ENCODE measurements at places on chromosomes 1 and 21.

- DNase-seq = no peak
These were observed 19.7 kb downstream of the PTTG1IP start for GRCh38 chr21:44853601-44854390.

- no peak for DNase-seq
These were observed 9.2 kb upstream of the EPHA8 start for GRCh38 chr1:22553991-22554522.

GRCh38 chr1:150909585-150910180 is 16.5 kb upstream of the SETDB1 start:
- no peak for DNase-seq

GRCh38 chr1:55448261-55448660 is 233.1 kb upstream of the USP24 start:
- DNase-seq = no peak

GRCh38 chr1:95252422-95252821 is 18.4 kb downstream of the RWDD3 start:
- no peak for DNase-seq

DNA sequence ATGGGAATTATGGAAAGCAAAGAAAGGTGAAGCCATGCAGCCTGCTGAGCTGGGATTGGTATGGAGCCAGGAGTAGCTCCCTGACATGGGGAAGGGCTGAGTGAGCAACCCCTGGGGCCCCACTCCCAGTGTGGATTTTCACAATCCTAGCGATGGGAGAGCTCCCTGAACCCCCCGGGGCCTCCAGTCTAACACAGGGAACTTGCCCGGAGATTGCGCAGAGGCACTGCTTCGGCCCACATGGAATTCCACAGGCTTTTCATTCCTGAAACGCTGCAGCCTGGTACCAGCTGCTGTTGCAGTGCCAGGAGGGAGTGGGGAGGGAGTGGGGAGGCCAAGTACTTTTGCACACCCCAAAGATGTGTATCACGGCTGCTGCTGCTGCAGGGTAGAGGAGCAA is 110.4 kb upstream of the C21orf91 start:
- DNase-seq = no peak

DNA sequence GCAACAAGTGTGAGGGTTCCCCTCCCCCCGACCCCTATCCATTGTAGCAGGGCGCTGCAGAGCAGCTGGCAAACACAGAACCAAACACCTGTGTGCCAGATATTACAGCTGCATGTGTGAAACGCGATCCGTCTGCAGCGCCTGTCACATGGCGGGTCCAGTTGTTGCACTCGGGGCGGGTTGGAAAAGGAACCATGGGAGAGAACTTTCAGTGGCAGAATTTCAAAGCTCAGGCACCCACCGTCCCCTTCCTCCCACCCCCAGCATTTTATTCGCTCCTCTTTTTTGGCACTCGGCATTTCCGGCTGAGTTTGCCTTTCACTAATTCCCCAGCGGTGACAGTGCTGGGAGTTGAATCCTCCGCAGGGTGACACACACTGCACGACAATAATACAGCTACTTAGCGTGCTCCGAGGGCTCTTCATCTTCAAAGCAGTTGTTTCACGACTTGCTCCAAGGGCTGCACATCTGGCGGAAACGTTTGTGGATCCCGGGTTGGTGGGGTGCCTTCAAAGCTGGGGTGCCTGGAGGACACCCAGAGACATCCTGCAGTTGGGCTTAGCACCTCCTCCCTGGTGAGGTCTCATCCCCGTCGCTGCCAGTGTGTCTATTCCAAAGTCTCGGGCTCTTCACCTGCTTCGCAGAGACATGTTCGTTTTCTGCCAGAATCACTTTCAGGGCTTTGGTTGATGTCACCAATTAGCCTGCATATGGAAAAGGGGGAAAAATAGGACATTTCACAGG is 180.7 kb downstream of the ZBTB18 start:
- no peak for DNase-seq

DNA sequence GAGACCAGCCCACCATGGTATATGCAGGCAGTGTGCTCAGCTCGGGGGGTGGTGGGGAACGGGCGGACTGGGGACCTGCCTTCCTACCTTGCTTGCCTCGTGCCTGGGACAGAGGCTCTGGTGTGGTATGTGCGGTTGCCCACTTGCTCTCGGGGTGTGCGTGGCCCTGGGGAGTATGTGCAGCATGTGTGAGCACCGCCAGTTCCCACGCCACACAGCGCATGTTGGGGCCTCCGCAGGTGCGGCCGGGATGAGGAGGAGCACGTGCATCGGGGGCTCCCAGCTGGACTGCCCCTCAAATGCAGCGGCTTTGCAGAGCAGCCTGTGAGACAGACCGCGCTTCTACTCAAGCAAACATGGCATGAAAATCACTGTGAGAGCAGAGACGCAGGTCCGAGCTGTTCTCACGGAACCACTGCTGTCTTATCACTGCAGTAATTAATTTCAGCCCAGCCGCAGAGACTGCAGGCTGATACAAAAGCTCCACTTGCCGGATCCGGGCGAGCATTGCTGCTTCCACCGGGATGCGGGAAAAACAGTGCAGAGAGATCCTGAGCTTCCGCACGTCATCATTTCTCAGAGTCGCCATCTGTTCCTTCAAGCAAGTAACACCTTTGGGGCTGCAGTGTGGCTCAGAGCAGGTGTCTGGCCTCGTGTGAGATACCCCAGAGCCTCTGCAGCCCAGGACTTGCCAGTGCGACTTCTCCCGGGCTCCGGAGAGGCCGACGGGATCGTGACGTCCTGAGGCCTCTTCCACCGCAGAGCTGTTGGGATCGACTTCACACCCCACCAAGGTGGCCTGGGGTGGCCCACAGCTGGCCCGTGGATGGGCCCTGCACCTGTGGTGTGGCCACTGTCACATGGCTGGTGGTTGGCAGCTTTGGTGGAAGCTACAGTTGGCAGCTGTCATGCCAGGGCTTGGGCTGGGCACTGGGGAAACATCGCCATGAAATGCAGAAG is 92.6 kb upstream of the ACTRT2 start:
- DNase-seq = no peak

- DNase-seq = no peak
These were observed 149.3 kb downstream of the AK5 start for GRCh38 chr1:77430966-77431690.

- no peak for DNase-seq
These were observed 27.2 kb downstream of the RNF11 start for GRCh38 chr1:51263147-51263877.

- DNase-seq = peak; percentile 44
These were observed at the start of gene SMG7 for GRCh38 chr1:183472488-183473216. SMG7 (plus strand) TSS chr1:183472499; CDS start chr1:183472621, 122 bp downstream.

GRCh38 chr1:31224068-31224467 is 15.6 kb downstream of the NKAIN1 start:
- no peak for DNase-seq

- DNase-seq = no peak
These were observed 22.1 kb upstream of the EFNA1 start for GRCh38 chr1:155105604-155106011.

- DNase-seq = no peak
These were observed 4.7 kb upstream of the XKR8 start for GRCh38 chr1:27955076-27955475.

DNA sequence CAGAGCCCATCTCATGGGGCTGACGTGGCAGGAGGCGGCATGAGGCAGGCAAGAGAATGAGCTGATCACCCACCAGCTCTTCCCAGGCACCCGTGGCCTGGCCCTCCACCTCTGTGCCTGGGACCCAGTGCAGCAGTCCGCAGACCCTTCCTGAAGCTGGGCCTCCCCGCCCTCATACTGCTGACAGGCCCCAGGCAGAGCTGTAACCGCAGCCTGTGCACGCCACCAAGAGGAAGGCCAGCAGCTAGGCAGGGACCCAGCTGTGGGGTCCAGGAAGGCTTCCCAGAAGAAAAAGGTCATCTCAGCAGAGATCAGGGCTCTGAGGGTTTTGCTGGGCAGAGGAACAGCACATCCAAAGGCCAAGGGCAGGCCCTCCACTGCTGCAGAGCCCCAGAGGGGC is 9.8 kb upstream of the MTFR1L start:
- DNase-seq = no peak

- DNase-seq = no peak
These were observed 18.9 kb downstream of the PLCH2 start for GRCh38 chr1:2495026-2495425.

GRCh38 chr21:39055167-39055767 is 128.0 kb downstream of the PSMG1 start:
- no peak for DNase-seq

GRCh38 chr1:85573322-85573721 is 7.2 kb upstream of the CCN1 start:
- DNase-seq = no peak

- no peak for DNase-seq
These were observed 36.3 kb upstream of the RWDD3 start for GRCh38 chr1:95197616-95198252.

GRCh38 chr1:53120659-53121058 is 21.8 kb downstream of the SLC1A7 start:
- no peak for DNase-seq

GRCh38 chr1:116001739-116002487 is 25.6 kb downstream of the SLC22A15 start:
- no peak for DNase-seq

DNA sequence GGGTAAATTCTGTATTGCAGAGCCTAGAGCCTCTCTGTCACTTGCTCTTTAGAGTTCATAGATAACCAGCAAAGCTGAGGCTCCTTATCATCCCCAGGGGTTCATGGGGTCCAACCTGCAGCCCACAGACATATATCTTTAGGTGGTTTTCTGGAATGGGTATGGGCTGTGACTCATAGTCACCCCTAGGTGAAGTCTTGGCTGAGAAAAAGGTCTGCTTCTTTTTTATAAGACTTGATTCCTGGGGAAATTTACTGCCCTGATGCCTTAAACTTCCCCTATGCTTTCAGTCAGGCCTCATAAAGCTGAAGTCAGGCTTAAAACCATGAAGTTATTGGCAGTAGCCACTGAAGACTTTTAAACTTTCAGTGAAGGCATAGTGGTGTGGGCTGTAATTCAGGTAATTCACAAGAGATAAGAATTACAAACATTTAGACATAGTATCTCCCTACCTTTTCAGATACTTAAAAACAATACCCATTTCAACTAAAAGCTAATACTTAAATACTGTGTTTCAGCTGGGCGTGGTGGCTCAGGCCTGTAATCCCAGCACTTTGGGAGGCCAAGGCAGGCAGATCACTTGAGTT is 46.8 kb downstream of the MACO1 start:
- DNase-seq = no peak

DNA sequence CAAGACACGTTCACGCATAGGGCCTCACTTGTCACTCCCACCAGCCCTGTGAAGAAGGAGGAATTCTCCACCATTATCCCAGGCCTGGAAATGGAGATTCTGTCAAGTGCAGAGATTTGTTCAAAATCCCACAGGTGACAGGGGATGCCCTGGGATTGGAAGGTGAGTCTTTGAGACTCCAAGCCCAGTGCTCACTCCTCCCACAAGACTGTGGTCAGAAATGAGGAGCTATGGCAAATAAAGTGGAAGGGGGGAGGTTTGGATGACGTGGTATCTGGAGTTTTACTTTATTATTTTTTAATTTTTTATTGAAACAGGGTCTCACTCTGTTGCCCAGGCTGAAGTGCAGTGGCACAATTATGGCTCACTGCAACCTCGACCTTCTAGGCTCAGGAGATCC is 12.8 kb upstream of the FOXO6 start:
- DNase-seq = no peak

DNA sequence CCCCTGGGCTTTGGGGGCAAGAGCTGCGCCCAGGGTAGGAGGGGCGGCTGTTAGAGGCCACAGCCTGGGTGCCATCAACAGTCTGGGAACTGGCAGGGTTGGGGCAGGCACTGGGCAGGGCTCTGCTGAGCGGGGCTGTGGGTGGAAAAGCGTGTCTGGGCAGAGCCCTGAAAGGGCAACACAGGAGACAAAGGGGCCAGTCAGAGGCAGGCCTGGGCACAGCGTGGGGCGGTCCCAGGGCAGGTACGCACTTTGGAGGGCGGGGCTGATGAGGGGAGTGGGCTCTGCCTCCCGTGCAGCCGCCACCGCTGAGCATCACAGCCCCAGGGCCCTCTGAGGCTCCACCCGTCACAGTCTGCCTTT is 13.9 kb downstream of the CELSR2 start:
- no peak for DNase-seq

DNA sequence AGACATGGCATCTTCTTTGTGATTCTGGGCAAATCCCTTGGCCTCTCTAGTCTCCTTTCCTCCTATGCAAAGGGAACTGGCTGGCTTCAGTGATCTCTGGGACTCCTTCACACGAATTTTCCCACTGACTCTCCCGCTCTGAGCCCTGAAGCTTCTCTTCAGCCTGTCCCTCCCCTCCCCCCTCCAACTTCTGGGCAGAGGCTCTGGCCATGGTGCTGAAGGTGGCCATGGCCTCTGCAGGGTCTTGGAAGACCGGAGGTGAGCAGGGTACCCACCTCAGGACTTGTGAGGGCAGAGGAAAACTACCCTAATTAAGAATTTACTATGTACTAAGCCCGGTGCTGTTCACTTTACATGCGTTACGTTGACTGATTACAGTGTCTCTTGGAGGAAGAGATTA is 29.4 kb upstream of the POU3F1 start:
- DNase-seq = no peak

- DNase-seq = no peak
These were observed 69.8 kb upstream of the ATP5PO start for GRCh38 chr21:33985117-33986050.

DNA sequence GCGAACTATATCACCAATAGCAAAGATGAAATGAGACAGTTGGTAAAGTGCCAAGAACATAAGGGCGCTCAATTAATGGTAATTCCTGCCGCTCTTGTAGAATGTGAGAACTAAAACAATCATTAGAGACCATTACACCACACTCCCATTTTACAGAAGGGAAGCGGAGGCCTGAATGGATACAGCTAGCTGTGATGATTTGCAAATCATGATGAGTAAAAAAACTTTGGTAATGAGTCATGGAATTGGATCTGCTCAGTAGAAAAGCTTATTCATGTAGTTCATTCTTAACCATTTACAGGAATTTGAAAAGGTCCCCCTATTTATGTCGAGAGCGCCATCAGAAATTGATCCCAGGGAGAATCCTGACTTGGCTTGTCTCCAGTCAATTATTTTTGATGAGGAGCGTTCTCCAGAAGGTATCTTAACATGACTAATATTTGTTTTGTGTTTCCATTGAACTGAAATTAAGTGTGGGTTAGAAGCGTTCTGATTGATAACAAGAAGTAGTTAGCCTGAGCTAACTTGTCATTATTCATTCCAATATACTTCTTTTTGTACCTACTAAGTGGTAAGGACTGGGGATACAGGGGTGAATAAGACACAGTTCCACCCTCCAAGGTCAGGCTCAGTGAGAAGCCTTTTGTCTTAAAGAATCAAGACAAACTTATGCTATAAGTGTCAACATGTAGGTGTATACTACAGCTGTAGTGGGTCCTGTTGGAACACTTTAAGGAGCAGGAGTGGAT is 812 bp downstream of the TTC4 start:
- no peak for DNase-seq

GRCh38 chr1:52159033-52159789 is 17.3 kb downstream of the ZFYVE9 start:
- no peak for DNase-seq

DNA sequence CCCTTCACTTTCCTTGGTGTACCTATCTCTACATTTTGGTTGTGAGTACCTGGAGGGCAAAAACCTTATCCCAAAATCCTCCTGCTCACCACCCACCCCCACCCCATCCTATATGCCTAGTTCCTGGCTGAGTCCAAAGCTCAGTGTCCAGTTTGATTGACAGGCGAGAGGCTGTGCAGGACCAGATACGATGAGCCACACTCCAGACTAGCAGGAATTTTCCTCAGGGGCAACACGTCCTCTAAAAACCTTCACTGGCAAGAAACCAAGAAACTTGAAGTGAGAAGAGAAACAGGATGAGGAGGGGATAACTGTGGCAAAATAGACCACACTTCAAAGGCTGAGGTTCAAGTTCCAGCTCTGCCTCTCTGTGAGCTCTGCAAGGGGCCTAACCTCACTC is 1.1 kb upstream of the SLAMF8 start:
- no peak for DNase-seq
